Activated naive CD4-positive, alpha-beta T cell treated with anti-CD3 and anti-CD28 coated beads, Interleukin-2, amount 50 U/mL, for 16 hours (primary cell): ENCODE measurements at places on chromosomes 13 and 19.

GRCh38 chr19:54405628-54406027, 9.6 kb upstream of the TTYH1 start:
- DNase-seq, result no peak

GRCh38 chr13:108154421-108154858, 60.9 kb downstream of the LIG4 start:
- DNase-seq, result no peak

DNA sequence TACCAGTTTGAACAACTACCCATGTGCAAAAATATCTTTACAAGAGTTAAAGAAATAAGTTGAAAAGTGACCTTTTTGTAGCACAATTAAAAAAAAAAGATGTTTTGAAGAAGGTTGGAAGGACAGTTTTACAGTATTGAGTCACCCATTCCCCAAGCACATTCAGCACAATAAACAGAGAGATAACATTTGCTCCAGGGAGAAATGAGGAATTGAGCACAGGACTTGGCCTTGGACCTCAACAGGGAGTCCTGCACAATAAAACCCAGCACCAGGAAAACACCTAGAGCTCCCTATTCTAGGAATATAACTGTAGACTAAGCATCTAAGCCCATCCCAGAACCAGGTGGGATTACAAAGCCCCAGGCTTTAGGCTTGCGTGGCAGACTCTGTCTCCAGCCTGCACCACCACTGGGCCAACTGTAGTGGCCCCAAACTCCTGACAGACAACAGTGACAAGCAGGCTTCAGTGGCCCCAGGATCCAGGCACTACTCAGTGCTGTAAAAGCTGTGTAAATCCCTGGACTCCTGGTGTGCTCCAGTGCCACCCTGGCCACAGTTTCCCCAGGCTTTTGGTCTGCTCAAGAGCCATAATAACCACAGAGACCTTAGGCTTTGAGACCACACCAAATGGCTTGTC, 857.2 kb downstream of the SLITRK1 start:
- no peak for DNase-seq

- DNase-seq, result peak; percentile 33
Measured at GRCh38 chr13:94595001-94595949, 677 bp downstream of the TGDS start.

GRCh38 chr13:44578067-44578400, 1.9 kb upstream of the TSC22D1 start:
- DNase-seq, result no peak

GRCh38 chr13:40874138-40874779, 84.8 kb downstream of the SLC25A15 start:
- DNase-seq, result no peak

DNA sequence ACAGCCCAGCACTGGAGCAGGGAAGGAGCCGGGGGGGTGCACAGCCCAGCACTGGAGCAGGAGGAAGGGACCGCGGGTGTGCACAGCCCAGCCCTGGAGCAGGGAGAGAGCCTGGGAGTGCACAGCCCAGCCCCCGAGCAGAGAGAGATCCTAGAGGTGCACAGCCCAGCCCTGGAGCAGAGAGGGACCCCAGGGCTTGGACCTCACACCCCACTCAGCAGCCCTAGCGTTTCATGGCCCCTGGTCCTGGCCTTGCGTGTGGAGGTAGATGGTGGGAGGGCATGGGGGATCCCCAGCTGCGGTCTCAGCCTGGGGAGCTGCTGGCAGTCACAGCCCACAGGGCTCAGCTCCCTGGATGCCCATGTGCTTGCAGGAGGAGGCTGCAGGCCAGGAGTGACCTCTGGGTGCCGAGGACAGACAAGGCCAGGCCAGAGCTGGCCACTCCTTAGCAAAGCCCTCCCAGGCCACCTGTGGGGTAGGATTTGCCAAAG, 25.1 kb downstream of the GAS6 start:
- DNase-seq, result no peak

DNA sequence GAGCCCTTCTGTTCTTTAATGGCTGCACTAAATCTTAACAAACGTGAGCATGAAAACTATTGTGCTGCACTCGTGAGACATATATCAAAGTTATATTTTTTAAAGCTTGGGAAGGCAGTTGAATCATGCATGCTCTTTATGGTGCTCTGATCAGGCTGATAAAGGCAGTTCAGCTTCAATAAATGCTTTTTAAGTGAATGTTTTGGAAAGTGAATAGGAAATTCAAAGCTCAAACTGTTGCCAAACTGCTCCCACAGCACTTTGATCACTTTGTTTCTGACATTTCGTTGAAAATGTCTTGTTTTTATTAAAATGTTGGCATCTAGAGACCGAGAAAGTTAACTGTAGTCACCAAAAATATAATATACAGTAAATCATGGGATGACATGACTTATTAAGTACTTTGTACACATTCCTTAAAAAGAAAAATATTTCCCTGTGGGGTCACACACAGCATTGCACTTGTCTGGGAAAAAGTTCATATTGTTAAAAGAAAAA, 625.7 kb upstream of the PCDH9 start:
- DNase-seq, result no peak

GRCh38 chr19:30323904-30324303, 48.3 kb upstream of the ZNF536 start:
- no peak for DNase-seq

GRCh38 chr19:9729162-9729561, 39.4 kb downstream of the ZNF846 start:
- no peak for DNase-seq

DNA sequence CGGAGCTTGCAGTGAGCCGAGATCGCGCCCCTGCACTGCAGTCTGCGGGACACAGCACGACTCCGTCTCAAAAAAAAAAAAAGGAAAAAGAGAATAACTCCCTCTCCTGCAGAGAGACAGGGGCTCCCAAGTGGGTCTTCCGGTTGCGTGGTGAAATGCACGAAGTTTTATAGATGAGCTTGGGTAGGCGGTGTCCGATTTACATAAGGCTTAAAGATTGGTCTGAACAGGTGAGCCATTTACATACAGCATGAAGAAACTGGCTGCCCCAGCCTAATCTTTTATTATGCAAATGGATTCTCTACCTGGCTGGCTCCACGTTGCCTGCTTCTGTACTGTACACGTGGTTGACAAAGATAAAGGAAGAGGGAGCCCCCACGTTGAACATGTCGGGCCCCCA, 19.5 kb downstream of the ADGRE2 start:
- no peak for DNase-seq
